ENCODE measurements at places on chromosomes 4 and X.

GRCh38 chrX:96715481-96715880, 30.8 kb downstream of the DIAPH2 start:
- DNase-seq = no peak

- DNase-seq = no peak
These were observed 406.2 kb downstream of the MAPK10 start for GRCh38 chr4:85953651-85954018.

- no peak for DNase-seq
These were observed 311.8 kb upstream of the SMIM31 start for GRCh38 chr4:164442180-164442579.

- peak; percentile 18 for DNase-seq
These were observed 28.2 kb downstream of the F11 start for GRCh38 chr4:186294160-186294559.

GRCh38 chrX:38124000-38124399, 96.7 kb downstream of the SRPX start:
- no peak for DNase-seq
